Activated CD8-positive, alpha-beta memory T cell treated with anti-CD3 and anti-CD28 coated beads, Interleukin-2, amount 50 U/mL, for 4 hours (primary cell): ENCODE measurements at places on chromosomes 5 and 9.

DNA sequence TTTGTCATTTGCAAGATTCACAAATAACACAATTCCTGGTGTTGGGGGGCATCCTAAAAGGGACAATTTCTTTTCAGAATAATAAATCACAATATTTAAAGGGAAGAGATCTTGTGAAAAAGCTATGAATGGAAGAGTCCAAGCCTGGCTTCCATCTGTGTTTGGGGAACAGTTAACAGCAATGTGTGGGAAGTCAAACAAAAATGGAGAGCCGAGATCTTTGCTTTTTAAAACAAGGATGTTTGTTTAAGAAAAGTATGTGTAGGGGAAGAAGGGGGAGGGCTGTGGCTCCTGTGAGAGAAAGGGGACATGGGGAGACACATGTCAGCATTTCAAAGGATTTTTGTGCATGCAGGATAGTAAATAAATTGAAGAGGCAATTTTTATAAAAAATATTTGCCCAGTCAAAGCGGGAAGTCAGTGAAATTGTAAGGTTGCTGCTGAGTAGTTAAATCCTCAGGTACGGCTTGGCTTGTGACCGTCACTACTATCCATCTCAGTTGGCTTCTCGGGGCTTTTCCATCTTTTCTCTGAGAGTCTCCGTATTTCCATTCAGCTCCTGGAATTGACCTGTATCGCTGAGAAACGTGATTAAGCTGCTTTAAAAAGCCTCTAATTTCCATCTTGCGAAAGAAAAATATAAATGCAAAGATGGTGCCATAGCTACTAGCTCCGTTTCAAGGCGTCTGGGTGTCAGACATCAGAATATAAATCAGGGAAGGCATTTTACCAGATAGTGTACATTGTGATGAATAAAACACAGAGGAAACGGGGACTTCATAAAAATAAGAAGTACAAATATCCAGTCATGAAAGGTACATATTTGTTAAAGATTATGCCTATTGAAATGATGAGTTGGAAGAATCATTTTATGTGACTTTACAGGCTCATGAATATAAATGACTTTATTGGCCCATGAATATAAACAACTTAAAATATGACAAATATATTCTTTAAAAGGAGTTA lies 52.9 kb upstream of the VCAN start:
- DNase-seq: no peak

DNA sequence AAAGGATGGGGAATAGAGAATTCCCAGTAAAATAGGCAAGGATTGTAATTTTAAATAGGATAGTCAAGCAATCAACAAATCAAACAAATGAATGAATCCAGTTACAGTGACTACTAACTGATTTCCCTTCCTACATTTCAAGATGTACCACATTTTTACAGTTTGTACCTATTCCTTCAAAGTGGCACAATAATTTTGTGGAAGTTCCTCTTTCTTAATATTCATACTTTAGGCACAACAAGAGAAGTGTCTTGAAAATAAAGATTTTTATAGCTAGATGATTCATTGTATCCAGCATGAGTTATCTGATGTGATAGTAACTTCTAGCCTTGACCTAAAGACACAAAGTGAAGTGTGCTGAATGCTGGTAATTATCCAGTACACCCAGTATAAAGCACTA lies 122.2 kb upstream of the ACOT12 start:
- DNase-seq: no peak

DNA sequence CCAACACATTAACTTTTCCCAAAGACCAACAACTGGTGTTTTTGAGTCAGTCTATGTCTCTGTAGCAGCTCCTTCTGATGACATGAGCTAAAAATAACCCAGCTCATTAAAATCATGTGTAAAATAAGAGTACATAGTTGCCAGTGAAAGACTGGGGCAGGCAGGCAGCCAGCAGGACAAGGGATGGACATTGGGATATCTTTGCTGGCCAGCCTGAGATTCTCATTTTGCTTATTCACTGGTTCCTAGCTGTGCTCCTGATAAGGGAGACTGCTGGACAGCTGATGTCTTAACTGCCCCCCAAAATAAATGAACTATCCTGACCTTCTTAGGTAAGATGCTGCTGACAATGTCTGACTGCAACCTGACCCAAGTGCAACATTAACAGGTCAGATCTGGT lies 33.9 kb downstream of the EPB41L4B start:
- DNase-seq: no peak

DNA sequence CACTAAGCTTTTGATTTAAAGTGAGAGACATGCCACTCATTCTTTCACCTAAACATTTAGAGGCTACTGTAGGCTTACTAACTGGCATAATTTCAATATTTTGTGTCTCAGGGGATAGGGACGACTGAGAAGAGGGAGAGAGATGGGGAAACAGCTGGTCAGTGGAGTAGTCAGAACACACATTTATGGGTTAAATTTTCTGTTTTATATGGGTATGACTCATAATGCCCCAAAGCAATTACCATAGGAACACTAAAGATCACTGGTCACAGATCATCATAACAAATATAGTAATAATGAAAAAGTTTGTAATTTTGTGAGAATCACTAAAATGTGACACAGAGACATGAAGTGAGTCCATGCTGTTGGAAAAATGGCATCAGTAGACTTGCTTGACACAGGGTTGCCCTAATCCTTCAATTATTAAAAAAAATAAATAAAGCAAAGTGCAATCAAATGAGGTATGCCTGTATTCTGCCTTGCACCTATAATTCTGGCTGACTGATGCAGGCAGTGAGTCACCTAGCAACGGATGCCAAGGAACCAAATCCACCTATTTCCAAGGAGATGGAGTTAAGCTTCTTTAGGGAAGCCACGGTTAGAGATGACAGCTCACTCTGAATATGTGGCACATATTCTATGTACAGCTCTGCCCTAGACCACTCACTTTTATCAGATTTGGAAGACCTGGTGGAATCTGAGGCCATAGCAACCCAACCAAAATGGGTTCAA lies 166.1 kb downstream of the MARCHF11 start:
- no peak for DNase-seq

GRCh38 chr5:167348251-167348926 lies 943.1 kb upstream of the WWC1 start:
- DNase-seq: no peak

DNA sequence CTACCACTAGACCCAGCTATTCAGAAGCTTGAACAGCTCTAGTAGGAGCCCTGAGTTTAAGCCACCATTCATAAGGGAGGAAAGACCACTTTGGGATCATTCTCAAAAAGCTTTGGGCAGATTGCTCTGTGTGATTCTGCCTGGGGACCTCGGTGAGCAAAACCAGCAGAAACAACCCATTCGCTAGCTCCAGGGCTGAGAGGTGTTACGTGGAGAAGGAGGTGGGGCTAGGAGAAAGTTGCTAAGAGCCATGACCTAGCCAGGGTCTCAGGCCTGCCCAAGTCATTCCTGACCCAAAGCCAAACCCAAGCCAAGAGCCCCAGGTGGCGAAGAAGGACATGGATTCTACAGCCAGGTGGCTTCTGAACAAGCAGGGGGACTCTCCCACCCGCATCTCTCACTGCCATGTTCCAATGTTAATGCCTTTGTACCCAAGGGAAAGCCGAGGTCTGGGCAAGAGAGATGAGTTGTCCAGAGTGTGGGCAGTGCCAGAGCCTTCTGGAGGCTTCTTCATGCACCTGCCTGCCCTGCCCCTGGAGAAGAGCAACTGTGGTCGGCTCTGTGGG lies 4.0 kb upstream of the BARHL1 start:
- no peak for DNase-seq

DNA sequence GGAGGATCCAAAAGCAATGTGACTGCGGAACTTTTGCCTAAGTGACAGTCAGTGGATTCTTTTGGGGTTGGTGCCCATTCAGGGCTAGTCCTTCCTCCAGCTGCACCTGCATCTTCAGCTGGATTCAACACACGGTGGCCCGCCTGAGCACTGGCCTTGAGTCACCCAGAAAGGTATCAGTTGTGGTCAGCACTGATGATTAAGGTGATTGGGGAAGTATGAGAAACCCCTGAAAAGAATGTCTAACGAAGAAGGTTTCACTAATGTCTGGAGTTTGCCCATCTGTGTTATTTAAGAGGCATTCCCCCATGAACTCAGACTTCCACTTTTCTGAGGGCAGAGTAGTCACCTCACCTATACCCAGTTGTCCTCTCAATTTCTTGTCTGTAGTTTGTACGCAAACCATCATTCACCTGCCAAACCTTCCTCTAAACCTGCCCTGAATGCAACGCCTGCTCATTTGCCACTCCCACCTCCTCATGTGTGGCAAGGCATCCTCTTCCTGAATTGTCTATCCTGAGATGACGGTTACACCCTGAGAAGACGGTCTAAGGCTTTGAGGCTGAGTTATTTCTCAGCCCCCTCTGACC lies 27.2 kb downstream of the CSF2 start:
- no peak for DNase-seq

GRCh38 chr5:6732634-6733410 lies 19.6 kb downstream of the TENT4A start:
- no peak for DNase-seq

- no peak for DNase-seq
Observed at GRCh38 chr5:156589946-156590216, 260.2 kb upstream of the PPP1R2B start.

GRCh38 chr9:102506406-102506805 lies 488.7 kb upstream of the CYLC2 start:
- DNase-seq: no peak
